Caco-2 (cell line): ENCODE measurements at places on chromosomes 5 and 9. TPM values are rescaled to one million over a fixed set of nuclear protein-coding genes. Genes with fewer than 3 reads are reported as not detected.

GRCh38 chr9:127176631-127177030 is 54.2 kb upstream of the ANGPTL2 start:
- peaks cover 12% of the 10 kb centered on the region; the same call in 1 of the 2 replicates for H3K4me1 ChIP-seq
- H3K4me3 ChIP-seq = no peak overlapping the region
- DNase-seq = no peak

DNA sequence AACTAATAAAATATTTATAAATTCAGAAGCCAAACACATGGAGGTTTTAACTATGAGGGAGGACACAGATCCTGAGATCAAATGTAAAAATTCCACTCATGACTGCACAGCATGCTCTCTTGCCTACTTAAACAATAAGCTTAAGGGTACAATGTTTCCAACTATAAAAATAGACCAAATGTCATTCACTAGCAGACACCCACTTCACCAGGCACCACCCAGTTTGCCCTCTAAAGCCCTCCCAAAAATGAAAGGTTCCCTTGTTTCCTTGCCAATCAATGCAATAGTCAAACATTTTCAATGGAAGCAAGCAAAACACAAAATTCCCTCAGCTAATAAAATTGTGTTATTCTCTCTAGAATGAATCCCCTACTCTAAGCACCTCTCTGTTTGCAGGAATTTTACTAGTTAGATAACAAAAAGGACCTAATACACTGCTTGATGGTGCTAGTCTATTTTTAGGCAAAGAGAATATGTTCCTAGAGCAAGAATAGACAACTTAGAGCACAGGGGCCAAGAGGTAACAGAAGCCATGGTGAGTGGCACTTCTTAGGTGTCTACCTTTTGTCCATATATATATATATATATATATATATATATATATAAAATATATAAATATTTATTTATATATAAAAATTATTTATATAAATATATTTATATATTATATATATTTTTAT is 135.3 kb downstream of the HOMER1 start:
- no peak overlapping the region for H3K4me3 ChIP-seq
- no peaks in the 10 kb centered on the region for H3K27me3 ChIP-seq
- no peak overlapping the region for H3K27ac ChIP-seq
- no peaks in the 10 kb centered on the region for H3K36me3 ChIP-seq
- no peak for DNase-seq

DNA sequence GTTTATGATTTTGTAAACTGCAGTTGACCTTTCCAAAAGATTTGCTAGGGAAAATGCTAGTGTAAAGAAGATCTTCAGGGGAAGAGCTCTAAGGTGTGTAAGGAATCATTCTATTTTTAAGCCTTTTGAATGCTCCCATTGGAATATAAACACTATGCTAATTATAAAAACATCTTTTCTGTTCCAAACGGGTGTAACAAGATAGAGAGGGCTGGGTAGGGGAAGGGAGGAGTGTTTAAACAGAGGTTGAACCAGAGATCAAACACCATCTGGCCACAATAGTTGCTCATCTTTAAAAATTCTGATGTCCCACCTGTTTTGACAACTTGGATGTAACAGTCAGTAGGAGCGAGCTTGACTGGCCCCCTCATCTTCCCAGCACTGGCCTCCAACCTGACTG is 38.4 kb downstream of the ZNF618 start:
- H3K4me1 ChIP-seq = no peaks in the 10 kb centered on the region
- no peaks in the 10 kb centered on the region for H3K36me3 ChIP-seq
- no peak overlapping the region for H3K27ac ChIP-seq
- no peak overlapping the region for H3K4me3 ChIP-seq
- DNase-seq = no peak

DNA sequence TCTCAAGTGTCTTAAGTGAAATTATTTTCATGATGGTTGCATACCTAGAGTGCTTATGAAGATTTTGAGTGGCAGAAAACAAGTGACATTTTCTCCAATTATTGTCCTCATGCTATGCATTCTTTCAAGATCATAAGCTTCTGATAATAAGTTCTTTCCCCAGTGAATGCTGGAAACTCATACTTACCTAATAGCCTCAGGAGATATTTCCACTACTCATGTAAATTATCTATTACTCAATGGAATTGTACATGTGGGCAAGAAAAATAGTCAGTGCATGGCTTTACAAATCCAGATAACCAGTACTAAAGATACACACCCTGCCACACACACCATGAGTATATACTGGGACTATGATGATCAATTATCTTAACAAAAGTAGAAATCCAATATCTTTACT is 1219.4 kb upstream of the C9orf72 start:
- DNase-seq = no peak
- no peaks in the 10 kb centered on the region for H3K4me1 ChIP-seq
- no peaks in the 10 kb centered on the region for H3K27me3 ChIP-seq

DNA sequence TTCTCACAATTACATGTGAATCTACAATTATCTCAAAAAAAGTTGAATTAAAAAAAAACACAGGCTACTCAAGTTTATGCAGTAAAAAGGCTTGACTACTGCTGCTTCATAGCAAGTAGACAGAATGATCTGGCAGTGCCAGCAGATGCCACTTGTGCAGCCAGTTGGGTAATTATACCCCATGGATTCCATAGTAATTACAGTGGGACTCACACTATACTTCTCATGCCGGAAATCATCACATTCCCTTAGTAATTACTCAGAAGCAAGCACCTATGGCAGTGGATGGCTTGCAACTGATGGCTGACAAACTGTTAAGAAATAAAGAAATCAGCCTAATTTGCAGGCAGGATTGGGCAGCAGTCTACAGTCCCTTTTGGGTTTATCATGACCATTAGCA is 463.2 kb upstream of the KLF4 start:
- no peaks in the 10 kb centered on the region for H3K27me3 ChIP-seq
- H3K27ac ChIP-seq = no peak overlapping the region
- no peak overlapping the region for H3K4me3 ChIP-seq
- peaks cover 12% of the 10 kb centered on the region for H3K4me1 ChIP-seq
- H3K36me3 ChIP-seq = no peaks in the 10 kb centered on the region

KIAA1191 gene
- total RNA-seq = 119 and 123 TPM in 2 replicates

OLFM1 gene
- total RNA-seq = not detected in 2 replicates

DNA sequence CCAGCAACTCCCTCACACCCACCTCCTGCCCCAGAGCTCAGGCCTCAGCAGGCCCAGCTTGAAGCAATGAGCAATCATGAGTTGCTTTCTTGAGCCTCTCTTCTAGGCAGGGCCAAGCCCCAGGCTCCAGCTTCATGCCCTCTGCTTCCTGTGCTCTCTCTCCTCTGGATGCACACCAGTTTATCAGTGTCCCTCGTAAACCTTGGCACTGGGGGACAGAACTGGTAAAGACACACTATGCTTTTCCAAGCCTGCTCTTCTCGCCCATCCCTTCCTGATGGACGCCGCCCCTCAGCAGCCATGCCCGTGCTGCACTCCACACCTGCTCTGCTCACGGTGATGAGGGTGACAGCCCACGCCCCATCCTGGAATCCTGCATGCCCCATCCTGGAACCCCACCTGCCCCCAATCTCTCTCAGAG is 49.4 kb upstream of the ORM1 start:
- H3K27ac ChIP-seq = peak overlapping the region; percentile 11
- DNase-seq = peak; percentile 38
- no peaks in the 10 kb centered on the region for H3K27me3 ChIP-seq
- H3K4me3 ChIP-seq = no peak overlapping the region
- peaks cover 16% of the 10 kb centered on the region; the same call in 1 of the 2 replicates for H3K4me1 ChIP-seq

C5orf58 gene
- not detected in 2 replicates for total RNA-seq
